ENCODE measurements at places on chromosomes 6 and 20. TPM values are rescaled to one million over a fixed set of nuclear protein-coding genes. Genes with fewer than 3 reads are reported as not detected.

The TIAM2 gene
- total RNA-seq = 10.4 TPM

The IYD gene
- total RNA-seq = not detected

The STXBP5 gene
- 38.3 TPM for total RNA-seq

The BPIFA1 gene
- not detected for total RNA-seq

The CSNK2A1 gene
- 115 TPM for total RNA-seq

The MCHR2 gene
- not detected for total RNA-seq

The WFDC12 gene
- total RNA-seq = not detected

The TINAG gene
- total RNA-seq = 4.8 TPM

The DEFB132 gene
- not detected for total RNA-seq

The OR2H2 gene
- not detected for total RNA-seq

The SOX18 gene
- total RNA-seq = 102 TPM
